Activated CD4-positive, alpha-beta T cell treated with anti-CD3 and anti-CD28 coated beads for 1 hour (primary cell): ENCODE measurements at places on chromosomes 16 and 17.
A peak's percentile ranks its signal among the peaks of the same experiment; 100 is the strongest.

DNA sequence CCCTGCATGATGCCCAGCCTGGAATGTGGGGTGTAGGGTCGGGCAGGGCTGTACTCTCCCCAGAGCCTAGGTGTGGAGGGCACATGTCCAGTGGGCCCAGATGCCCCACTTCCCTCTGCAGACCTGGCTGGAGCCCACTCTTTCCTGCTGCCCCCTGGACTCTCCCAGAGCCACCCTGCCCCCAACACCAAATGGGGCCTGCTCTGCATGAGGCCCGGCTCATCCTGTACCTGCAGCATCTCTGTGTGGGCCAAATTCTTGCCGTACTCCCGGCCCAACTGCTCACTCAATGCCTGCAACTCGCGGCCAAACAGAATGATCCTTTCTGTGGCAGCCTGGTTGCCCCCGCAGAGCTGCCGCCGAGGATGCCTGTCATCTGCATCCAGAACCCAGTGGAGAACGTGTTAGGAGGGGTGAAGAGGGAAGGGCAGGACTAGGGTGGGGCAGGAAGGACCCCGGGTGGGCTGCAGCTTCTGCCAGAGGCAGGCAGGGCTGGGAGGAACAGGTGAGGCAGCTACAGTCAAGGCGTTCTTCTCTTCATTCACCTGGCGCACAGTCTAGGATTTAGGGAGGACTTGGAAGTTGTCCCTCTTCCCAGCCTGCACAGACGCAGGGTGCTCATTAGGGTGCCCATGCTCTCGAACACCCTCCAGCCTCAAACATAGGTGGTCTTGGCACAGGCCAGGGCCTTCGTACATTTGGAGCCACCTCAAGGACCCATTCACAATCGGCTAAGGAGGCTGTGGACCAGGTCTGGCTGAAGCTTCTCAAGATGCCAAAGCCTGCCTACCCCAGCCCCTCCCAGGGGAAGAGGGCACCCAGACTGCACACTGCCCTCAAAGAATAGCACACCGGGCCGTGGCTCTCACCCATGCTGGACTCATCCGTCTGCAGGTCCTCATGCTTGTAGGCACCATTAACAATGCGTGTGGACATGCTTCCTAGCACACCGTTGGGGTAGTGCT, 8.7 kb upstream of the GFOD2 start:
- no peak for DNase-seq

GRCh38 chr16:89505204-89506112, 2.7 kb upstream of the SPG7 start:
- DNase-seq = peak; percentile 82

DNA sequence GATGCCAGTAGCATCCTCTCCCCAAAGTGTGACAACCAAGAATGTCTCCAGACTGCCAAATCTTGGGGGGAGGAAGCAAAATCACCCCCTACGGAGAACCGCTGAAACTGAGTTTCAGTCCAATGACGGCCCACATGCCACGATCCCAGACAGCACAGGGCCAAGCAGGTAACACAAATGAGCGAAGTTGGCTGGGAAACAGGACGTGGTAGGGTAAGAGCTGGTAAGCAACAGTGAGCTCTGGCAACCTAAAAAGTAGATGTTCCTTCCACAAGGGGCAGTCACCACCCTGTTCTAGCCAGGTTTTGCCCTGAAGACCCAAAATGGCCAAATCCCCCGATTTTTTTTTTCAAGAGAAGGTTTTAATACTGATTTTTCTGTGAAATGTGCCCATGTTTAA, 25.4 kb downstream of the ZFHX3 start:
- DNase-seq = no peak

DNA sequence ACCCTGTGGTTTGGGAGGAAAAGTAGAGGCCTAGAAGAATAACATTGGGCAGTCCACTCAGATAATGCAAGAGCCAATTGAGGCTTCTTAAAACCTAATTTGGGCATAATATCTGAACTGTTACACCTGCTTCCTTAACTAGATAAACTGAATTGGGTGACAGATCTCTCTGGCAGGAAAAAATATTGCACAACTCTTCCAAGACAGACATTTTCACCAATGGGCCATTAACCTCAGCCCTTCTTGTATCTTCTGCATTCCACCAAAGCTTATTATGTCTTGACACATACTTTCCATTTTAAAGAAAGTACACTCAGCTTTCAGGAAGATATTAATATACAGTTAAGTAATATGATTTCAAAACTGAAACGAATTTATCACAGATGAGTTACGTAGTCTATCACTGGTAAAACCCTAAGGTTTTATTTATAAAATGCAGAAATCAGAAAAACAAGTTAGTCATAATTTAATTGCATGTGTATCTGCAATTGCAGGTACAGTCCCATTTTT, 79.9 kb upstream of the MON1B start:
- DNase-seq = no peak

GRCh38 chr17:43576563-43577229, 30.6 kb upstream of the ETV4 start:
- DNase-seq = peak; percentile 53
